Suppressor macrophage (primary cell): ENCODE measurements at places on chromosomes 3 and 15.

GRCh38 chr3:171770689-171771620 is 39.3 kb downstream of the PLD1 start:
- DNase-seq = peak; percentile 76

- no peak for DNase-seq
Measured at GRCh38 chr15:59013246-59013873, 25.9 kb downstream of the RNF111 start.

DNA sequence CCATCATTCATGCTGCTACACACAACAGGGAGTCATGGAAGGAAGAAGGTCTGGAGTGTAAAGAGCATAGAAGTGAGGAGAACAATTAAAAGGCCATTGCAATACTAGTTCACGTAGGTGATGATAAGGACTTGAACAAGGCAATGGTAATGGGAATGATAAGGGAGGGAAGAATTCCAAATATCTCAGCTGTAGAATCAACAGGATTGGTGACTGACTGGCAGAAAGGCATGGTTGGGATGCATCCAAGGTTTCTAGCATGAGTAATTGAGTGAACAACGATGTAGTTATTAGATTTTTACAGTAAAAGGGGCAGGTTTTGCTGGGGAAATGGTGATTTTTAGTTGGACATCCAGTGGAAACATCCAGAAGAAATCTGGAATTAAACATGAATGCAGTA is 2.4 kb upstream of the SEC62 start:
- DNase-seq = no peak

GRCh38 chr15:39534996-39535395 is 45.9 kb upstream of the THBS1 start:
- no peak for DNase-seq

DNA sequence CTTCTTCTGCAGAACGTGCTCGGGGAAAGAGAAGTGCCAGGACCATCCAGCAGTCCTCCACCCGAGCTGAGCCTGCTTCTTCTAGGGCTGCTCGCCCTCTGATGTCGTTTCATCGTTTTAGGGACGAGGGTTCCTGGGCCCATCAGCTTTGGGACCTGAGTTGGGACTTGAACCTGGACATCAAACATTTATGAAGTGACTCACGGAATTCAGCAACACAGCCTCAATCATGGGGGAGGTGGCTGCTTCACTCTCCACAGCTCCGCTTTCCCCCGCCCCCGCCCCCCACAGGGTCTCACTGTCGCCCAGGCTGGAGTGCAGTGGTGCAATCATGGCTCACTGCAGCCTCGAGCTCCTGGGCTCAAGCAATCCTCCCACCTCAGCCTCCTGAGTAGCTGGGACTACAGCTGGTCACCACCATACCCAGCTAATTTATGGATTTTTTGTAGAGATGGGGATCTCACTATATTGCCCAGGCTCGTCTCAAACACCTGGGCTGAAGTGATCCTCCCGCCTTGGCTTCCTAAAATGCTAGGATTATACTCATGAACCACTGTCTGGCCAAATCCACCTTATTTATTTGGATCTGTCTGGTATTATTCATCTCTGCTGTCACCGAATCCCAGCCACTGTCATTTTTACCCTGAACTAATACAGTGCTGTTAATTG is 725 bp upstream of the SCAMP2 start:
- DNase-seq = peak; percentile 55

GRCh38 chr3:23811185-23811527 is 5.4 kb downstream of the UBE2E1 start:
- peak; percentile 29 for DNase-seq

GRCh38 chr3:35648347-35648746 is 9.0 kb downstream of the ARPP21 start:
- no peak for DNase-seq

- no peak for DNase-seq
Measured at GRCh38 chr3:170477395-170477794, 58.7 kb downstream of the CLDN11 start.

DNA sequence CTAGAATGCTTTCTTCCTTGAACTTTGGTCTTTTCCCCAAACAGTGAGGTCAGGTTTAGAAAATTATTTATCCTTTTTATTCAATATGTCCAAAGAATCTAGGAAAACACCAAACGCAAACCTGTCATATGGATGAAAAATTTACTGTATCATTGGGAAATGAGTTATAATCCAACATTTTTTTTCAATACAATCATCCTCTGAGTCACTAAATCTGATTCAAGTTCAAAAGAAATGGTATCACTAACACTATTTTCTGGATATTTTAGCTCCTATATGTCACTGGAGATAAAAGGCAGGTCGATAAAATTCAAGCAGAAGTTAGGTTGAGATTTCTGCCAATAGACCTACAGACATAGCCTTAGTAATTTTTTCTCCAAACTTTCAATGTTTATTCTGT is 591.6 kb upstream of the AGTR1 start:
- DNase-seq = no peak
